ENCODE measurements at places on chromosomes 11 and 22.

GRCh38 chr11:82546661-82547557 is 186.8 kb downstream of the FAM181B start:
- no peak for DNase-seq

DNA sequence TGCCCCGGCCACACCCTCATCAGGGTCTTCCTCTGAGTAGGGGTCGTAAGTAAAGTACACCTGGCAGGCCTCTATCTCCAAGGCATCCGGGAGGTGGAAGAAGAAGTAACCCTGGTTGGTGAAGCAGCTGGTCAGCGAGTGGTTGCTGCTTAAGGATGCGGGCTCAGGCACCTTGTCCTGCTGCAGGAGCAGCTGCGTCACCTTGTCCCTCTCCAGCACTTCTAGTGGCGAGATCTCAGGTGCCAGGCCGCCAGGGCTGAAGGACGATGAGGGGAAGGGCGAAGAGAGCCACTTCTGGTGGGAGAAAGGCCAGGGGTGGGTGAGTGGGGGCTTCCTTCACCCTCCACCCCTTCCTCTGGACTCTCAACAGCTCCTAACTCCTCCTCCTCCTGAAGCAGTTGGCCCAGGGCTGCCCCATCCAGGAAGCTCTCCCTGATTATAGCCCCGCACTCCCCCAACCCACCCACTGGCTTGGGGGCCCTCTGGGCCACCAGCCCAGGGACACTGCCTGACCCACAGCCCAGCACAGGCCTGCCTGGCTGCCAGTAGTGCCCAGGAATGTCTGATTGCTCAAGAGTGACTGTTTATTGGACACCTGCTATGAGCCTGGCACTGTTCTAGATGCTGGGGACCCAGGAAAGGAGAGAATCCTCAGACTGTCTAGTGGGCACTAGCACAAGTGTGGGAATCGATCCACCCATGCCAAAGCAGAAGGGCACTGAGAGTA is 19.2 kb upstream of the TMPRSS6 start:
- DNase-seq = no peak

DNA sequence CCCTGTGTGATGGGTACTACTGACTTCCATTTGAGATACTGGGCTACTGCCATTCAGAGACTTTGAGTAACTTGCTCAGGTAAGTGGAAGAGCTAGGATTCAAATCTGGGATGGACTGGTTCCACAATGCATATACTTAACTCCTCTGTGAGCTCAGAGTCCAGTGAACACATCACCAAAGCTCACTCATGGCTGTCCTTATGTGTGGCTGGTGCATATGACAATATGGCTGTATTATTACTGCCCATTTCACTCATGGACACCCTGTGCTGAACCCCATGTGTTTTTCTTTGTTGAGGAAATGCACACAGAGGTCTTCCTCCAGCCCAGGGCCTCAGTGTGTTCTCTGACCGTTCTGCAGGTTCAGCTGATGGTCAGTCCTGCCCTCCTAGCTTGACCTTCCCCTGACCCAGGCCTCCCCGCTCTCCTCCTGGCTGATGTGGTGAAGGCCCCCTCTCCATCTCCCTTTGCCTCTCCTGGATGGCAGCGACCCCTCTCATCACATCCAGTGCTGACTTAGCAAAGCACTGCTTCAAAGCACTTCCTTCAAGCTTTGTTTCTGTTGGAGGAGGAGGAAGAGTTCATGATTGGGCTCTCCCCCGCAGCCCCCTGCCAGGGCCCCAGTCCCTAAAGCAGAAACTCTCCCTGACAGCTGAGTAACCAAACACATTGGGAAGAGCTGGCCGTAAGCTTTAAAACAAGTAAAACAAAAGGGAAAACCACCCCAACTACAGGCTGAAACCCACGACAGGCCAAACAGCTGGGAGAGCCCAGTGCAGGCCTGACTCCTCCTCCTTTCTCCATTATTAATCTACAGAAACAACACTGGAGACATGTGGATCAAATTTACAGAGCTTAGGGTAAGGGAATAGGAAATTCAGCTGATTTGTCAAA is 101.2 kb downstream of the NAT10 start:
- no peak for DNase-seq

GRCh38 chr11:74086242-74086884 is 77.5 kb upstream of the UCP3 start:
- no peak for DNase-seq
